ENCODE measurements at places on chromosomes 1 and 21. TPM values are rescaled to one million over a fixed set of nuclear protein-coding genes. Genes with fewer than 3 reads are reported as not detected.
A peak's percentile ranks its signal among the peaks of the same experiment; 100 is the strongest.

GRCh38 chr1:94621802-94622201, 80.2 kb upstream of the F3 start:
- H3K27ac ChIP-seq: no peak overlapping the region
- H3K4me1 ChIP-seq: no peaks in the 10 kb centered on the region
- H3K36me3 ChIP-seq: no peaks in the 10 kb centered on the region
- no peak overlapping the region for H3K4me3 ChIP-seq
- no peaks in the 10 kb centered on the region for H3K27me3 ChIP-seq

GRCh38 chr1:10211805-10212410, 1.5 kb downstream of the KIF1B start:
- H3K4me3 ChIP-seq: peak overlapping the region; percentile 92
- H3K4me1 ChIP-seq: peaks cover 4% of the 10 kb centered on the region
- no peaks in the 10 kb centered on the region for H3K36me3 ChIP-seq
- no peak for DNase-seq
- H3K27me3 ChIP-seq: no peaks in the 10 kb centered on the region

DNA sequence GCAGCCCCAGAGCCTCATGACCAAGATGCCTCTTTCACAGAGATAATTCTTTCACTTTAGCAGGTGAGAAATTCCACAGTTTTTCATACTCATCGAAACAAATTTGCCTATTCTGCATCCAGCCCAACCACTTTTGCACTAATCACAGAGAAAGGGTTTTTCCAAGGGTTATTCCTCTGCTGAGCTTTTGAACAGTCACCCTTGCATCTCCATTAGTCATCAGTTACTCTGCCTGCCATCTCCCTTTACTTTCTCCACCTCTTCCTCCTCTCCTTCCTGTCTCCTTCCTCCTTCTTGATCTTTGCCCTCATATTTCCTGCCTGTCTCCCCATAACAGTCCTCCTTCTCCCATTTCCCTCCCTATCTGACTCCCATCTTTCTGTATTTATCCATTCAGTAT, 43.9 kb downstream of the FH start:
- H3K4me1 ChIP-seq: no peaks in the 10 kb centered on the region
- H3K36me3 ChIP-seq: no peaks in the 10 kb centered on the region
- no peaks in the 10 kb centered on the region for H3K27me3 ChIP-seq
- no peak for DNase-seq

DNA sequence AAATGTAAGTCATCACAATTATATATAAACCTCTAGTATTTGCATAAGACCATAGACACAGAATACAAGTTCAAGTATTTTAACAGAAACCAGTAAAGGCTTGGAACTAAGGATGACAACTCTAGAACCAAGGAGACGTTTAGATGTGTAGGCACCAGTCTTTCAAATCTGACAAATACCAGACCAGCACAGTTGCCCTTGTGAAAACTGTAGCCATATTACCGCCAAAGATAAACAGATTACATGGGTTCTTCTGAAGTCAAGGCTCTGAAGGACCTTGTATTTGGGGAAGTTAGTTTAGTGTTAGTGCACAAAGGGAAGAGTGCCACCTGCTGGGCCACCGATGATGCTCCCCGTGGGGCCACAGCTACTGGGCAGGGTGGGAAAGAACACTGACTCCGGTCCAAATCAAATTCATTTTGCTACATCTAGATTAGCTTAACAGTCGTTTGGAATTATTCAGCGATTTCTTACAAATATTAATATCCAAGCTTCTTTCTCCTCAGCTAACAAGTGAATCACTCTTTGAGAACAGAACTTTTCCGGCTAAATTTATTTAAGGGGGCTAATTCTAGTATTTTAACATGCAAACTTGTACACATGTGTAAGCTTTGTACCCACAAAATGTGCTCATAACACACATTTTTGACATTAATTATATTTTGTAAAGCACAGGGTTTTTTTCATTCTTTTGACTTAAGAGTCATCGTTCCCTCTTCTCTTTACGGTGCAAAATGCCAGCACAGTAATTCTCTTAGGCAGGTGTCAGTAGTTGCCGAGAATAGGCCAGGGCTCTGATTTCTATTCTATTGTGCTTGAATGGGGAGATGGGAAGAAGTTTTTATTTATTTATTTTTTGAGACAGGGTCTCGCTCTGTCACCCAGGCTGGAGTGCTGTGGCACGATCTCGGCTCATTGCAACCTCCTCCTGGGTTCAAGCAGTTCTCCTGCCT, 8.0 kb upstream of the NIBAN1 start:
- H3K4me3 ChIP-seq: no peak overlapping the region
- peak; percentile 69 for DNase-seq
- no peak overlapping the region for H3K27ac ChIP-seq
- H3K4me1 ChIP-seq: no peaks in the 10 kb centered on the region
- H3K27me3 ChIP-seq: no peaks in the 10 kb centered on the region

DNA sequence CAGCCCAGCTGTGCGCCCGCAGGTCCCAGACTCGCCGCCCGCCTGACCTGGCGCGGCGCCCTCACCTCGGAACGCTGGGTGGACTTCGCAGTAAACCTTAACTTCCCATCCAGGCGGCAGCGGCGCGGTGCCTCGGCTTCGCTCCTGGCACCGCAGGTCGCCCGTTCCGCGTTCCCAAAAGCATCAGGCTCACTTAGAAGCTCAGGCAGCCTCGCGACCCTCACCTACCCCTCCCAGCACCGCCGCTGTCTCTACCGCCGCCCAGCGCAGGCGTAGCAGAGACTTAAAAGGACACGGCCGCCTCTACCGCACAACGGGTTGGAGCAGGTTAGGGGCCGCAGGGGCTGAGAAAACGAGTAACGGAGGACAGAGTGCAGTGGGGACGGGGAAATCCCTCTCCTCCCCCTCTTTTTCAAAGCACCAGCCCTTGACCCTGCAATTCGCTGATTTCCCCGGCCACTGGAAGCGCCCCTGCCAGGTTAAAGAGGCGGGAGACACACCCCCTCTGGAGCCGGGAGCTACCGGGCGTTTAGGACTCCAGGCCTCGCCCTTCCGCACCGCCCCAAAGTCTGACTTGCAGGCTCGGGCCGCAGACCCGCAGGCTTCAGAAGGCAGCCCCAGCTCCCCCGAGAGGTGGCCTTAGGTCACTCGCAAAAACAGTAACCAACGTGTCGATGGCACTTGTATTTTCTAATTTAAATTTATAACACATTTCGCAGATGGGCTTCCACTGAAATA, 328.5 kb downstream of the FAM72C start:
- H3K27me3 ChIP-seq: peaks cover 3% of the 10 kb centered on the region
- no peak overlapping the region for H3K27ac ChIP-seq
- H3K4me1 ChIP-seq: no peaks in the 10 kb centered on the region

DNA sequence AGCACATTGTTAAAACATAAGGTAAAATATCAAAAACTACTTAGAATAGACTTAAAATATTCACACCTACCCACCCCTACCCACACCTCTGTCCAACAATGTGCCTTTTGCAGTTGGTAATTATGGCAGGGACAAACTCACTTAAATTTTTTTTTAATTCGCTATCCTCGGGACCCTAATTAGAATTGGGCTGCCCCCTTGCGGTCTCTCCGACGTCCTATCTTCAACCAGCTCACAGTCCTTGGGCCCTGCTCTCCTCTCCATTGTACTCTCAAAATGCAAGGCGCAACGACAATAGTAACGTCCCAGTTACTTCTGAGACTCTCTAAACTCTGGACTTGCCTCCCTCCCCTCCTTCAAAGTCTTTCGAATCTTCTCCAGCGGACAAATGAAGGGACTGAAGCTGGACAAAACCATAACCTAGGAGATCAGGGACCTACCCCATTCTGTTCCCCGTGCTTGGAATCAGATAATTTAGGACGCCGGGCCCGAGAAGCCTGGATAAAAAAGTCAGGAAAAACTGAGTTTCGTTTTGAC, 1.1 kb upstream of the CIART start:
- H3K27me3 ChIP-seq: no peaks in the 10 kb centered on the region
- peak overlapping the region; percentile 50 for H3K4me3 ChIP-seq
- peaks cover 2% of the 10 kb centered on the region for H3K36me3 ChIP-seq
- peak overlapping the region; percentile 79 for H3K27ac ChIP-seq
- peak; percentile 67 for DNase-seq
- H3K4me1 ChIP-seq: peaks cover 60% of the 10 kb centered on the region

DNA sequence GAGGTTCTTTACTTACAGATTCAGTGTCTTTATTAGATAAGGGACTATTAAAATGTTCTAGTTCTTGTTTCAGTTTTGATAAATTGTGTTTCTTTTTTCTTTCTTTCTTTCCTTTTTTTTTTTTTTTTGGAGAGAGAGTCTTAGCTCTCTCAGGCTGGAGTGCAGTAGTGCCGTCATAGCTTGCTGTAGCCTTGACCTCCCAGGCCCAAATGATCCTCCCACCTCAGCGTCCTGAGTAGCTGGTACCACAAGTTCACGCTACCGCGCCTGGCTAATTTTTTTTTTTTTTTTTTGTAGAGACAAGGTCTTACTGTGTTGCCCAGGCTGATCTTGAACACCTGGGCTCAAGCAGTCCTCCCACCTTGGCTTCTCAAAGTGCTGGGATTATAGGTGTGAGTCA, 76.6 kb downstream of the TMEM200B start:
- H3K4me1 ChIP-seq: no peaks in the 10 kb centered on the region
- H3K4me3 ChIP-seq: no peak overlapping the region
- no peak for DNase-seq
- H3K36me3 ChIP-seq: peaks cover 5% of the 10 kb centered on the region

DNA sequence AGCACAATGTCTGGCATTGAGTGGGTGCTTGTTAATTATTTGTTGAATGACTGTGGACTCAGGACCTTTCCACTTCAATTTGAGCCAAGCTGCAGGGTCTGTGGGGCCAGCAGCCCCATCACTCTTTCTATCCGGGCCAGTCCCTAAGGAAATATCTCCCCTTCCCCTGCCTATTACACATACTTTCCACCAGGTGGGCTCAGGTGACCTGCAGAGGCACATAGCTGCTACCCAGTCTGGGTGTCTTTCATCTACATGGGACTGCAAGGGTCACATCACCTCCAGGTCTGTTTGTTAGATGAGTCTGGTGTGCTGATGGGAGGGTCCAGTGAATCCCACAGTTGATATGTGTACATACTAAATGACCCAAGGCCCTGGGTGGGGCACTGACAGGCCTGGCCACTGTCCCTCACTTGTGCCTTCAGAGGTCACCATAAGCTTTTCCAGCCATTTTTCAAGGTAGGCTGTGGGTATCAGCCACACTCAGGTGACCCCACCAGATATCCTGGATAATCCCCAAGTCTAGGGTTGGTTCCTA, 59.5 kb upstream of the KDM4A start:
- no peak for DNase-seq
- H3K27ac ChIP-seq: no peak overlapping the region
- no peak overlapping the region for H3K4me3 ChIP-seq
- H3K36me3 ChIP-seq: peaks cover 66% of the 10 kb centered on the region
- no peaks in the 10 kb centered on the region for H3K4me1 ChIP-seq
- H3K27me3 ChIP-seq: no peaks in the 10 kb centered on the region

DNA sequence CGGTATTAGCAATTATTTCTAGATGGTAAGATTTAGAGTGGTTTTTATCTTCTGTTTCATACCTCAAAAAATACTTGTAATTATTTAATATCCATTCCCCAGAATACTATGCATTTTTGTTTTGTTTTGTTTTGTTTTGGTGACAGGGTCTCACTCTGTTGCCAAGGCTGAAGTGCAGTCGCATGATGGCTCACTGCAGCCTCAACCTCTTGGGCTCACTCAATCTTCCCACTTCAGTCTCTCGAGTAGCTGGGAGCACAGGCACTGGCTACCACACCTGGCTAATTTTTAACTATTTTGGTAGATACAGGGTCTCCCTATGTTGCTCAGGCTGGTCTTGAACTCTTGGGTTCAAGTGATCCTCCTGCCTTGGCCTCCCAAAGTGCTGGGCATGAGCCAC, 252.7 kb downstream of the AKT3 start:
- H3K27me3 ChIP-seq: no peaks in the 10 kb centered on the region
- H3K4me1 ChIP-seq: no peaks in the 10 kb centered on the region
- H3K27ac ChIP-seq: no peak overlapping the region
- no peaks in the 10 kb centered on the region for H3K36me3 ChIP-seq
- no peak overlapping the region for H3K4me3 ChIP-seq

DNA sequence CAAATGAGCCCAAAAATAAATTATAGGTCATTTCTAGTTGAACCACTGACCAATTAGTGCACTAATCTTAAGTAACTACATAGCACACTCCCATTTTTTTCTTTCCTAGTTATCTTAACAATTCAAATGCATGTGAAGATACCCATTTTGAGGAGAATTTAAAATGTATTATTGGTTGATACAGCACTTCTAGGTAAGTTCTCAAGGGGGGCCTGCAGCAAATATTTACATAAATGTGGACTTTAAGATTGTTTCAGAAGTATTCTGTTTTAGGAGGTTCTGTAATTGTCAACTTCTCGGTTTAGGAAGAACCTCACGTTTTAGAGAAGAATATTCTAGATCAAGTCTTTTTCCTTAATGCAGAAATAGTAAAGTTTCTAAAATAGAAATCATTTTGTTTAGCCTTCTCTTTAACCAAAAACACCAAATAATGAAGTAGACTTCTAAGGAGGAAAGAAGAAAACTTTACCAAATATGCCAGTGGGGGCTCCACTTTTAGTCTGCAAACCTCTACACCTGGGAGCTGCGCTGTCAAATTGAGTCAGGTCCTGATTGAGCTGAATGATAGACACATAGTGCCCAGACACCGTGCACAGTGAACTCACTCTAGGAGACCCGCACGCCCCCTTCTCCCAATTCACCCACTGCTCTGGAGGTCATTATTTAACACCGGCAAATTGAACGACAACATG, 144.4 kb downstream of the RUNX1 start:
- H3K27me3 ChIP-seq: no peaks in the 10 kb centered on the region
- no peaks in the 10 kb centered on the region for H3K36me3 ChIP-seq
- no peak overlapping the region for H3K4me3 ChIP-seq
- no peaks in the 10 kb centered on the region for H3K4me1 ChIP-seq
- H3K27ac ChIP-seq: no peak overlapping the region

DNA sequence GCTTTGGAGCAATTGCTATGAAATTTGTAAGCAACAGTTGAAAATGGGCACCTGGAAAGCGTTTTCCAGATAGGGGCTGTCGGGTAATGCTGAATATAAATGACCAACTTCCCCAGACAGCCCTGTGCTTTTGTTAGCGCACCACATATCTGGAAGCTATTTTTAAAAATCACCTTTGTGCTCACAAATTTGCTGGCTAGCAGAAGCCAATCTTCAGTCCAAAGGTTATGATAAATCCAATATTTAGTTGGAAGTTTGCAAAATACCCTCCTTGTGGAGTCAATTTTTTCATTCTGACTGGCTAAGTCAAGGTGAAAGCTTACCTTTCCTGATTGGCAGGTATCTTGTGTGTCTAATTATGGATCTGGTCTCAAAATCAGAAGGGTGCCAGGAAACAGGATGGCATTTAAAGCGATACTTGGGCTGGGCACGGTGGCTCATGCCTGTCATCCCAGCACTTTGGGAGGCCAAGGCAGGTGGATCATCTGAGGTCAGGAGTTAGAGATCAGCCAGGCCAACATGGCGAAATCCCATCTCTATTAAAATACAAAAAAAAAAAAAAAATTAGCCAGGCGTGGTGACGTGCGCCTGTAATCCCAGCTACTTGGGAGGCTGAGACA, 124.1 kb upstream of the AJAP1 start:
- H3K27me3 ChIP-seq: no peaks in the 10 kb centered on the region
- no peaks in the 10 kb centered on the region for H3K36me3 ChIP-seq
- H3K27ac ChIP-seq: no peak overlapping the region
- no peak overlapping the region for H3K4me3 ChIP-seq

The PTCH2 gene
- 0.17 TPM for total RNA-seq

The HYI gene
- 26.9 TPM for total RNA-seq

The FAM72A gene
- total RNA-seq: 10.8 TPM

The LIN28A gene
- not detected for total RNA-seq

The DDR2 gene
- 2.7 TPM for total RNA-seq

The TACSTD2 gene
- total RNA-seq: 1.2 TPM

Data from liver (tissue), 10 donors.